Natural killer cell (primary cell): ENCODE measurements at places on chromosomes 11 and 22. TPM values are rescaled to one million over a fixed set of nuclear protein-coding genes. Genes with fewer than 3 reads are reported as not detected.

GRCh38 chr11:93613231-93613831 lies 48.2 kb upstream of the CEP295 start:
- no peak overlapping the region for H3K4me3 ChIP-seq
- peaks cover 3% of the 10 kb centered on the region for H3K4me1 ChIP-seq
- no peak overlapping the region for H3K27ac ChIP-seq
- H3K27me3 ChIP-seq: no peaks in the 10 kb centered on the region
- H3K36me3 ChIP-seq: no peaks in the 10 kb centered on the region

Gene MEI1
- total RNA-seq: 75.6 TPM

DNA sequence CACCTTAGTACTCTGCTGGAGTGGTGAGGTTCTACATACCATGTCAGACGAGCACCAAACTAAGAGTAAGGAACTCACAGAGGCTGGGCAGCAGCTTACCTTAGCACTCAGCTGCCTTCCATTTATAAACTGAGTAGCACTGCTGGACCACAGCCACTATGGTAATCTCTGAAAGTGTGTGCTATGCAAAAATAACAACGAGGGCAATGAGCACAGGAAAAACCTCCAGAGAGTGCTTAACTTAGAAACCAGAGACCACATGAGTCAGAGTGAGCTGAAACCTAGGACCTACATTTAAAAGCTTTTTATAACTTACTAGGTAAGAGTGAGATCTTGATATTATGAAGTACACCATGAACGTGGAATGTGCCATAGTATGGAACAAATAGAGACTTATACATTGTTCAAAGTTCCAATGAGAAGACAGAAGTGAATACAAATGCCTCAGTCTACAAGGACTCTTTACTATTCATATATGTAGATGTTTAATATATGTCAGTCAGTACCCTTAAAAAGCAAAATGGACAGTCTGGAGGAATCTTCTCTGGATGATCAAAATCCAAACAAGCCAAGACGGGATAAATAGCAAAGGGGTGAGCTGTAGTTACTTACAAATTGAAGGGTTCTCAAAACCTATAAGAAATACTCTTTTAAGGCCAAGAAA lies 17.2 kb upstream of the CD59 start:
- no peak overlapping the region for H3K4me3 ChIP-seq
- DNase-seq: no peak
- no peaks in the 10 kb centered on the region for H3K27me3 ChIP-seq
- no peak overlapping the region for H3K27ac ChIP-seq
- peaks cover 90% of the 10 kb centered on the region for H3K36me3 ChIP-seq
- H3K4me1 ChIP-seq: no peaks in the 10 kb centered on the region

Gene ARHGAP8
- total RNA-seq: 26.5 TPM

Gene MFRP
- total RNA-seq: not detected

Gene FIBIN
- total RNA-seq: not detected

GRCh38 chr22:30636226-30637077 lies 871 bp downstream of the SLC35E4 start:
- H3K27me3 ChIP-seq: no peaks in the 10 kb centered on the region
- H3K4me1 ChIP-seq: peaks cover 33% of the 10 kb centered on the region
- H3K27ac ChIP-seq: peak overlapping the region; percentile 25
- peak overlapping the region; percentile 50 for H3K4me3 ChIP-seq
- no peaks in the 10 kb centered on the region for H3K36me3 ChIP-seq
- peak; percentile 31 for DNase-seq

DNA sequence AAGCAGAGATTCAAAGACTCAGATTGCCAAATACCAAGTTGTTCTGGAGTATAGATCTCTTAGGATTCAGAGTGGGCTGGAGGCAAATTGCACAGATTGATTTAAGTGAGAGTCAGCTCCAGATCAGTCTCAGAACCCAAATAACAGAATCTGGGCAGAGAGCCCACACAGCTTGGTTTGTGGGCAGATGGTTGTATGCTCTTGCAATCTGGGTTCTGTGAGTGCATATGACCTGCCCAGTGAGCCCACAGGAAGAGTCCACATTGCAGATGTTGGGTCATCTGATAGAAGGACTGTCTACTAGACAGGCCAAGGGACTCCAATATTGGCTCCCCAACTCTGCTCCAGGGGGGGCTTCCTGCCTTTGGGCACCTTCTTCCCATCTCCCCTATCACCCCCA lies 65.9 kb downstream of the ADAMTS15 start:
- DNase-seq: no peak
- no peaks in the 10 kb centered on the region for H3K4me1 ChIP-seq
- H3K27me3 ChIP-seq: no peaks in the 10 kb centered on the region
- H3K27ac ChIP-seq: no peak overlapping the region

GRCh38 chr11:66443602-66444001 lies 5.0 kb upstream of the MRPL11 start:
- H3K27ac ChIP-seq: no peak overlapping the region
- H3K4me3 ChIP-seq: no peak overlapping the region
- no peaks in the 10 kb centered on the region for H3K27me3 ChIP-seq
- peaks cover 2% of the 10 kb centered on the region for H3K4me1 ChIP-seq
- DNase-seq: no peak
